ENCODE measurements at places on chromosomes 12 and 14.

- no peak for DNase-seq
Measured at GRCh38 chr12:120094485-120094884, 22.1 kb downstream of the RAB35 start.

GRCh38 chr14:49924852-49925251 is 32.0 kb downstream of the ARF6 start:
- DNase-seq: no peak

- no peak for DNase-seq
Measured at GRCh38 chr14:74459976-74460375, 33.1 kb downstream of the NPC2 start.

- DNase-seq: no peak
Measured at GRCh38 chr12:99157946-99158345, 489.6 kb upstream of the GARIN6 start.

DNA sequence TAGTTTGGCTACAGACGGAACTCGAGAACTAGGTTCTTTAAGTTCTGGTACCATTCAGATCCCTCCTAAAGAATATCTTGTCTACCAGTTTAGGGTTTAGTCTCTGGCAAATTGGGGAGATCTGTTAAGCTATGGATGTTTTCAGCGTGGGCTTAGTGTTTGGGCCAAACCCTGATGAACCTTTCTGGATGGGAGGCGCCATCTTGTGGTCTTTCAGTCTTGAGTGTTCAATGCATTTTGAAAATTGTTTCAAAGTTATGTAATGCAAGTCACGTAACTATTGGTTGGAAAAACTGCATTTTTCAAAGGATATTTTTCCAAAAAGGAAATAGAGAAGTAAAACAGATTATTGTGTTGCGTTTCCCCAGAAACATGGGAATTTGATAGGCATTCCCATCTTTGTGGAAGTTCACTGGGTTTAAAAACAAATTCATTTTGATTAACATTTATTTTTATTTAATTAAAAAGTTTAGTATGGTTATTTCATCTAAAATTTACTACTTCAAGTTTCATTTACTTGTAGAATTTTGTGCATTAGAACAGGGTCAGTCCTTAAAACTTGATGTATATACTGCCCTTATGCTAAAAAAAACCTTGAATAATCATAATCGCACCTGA is 169.0 kb downstream of the PRIMA1 start:
- peak; percentile 29 for DNase-seq

DNA sequence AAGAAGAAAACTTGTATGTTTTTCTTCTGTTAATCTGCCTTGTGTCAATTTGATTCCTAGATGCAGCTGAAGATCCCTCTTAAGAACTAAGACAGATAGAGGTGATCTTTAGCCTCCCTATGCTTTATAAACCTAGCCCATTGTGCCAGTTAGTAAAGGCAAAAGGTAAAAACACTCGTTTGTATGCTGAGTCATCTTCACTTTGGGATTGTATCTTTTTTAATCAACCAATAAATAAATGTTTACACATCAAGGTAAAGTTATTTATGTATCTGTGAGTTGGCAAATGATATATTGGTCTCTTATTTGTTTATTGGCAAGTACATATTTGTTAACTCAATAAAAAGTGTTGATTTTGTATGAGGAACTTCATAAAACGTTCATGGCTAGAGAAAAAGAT is 165.9 kb upstream of the AMIGO2 start:
- DNase-seq: no peak

DNA sequence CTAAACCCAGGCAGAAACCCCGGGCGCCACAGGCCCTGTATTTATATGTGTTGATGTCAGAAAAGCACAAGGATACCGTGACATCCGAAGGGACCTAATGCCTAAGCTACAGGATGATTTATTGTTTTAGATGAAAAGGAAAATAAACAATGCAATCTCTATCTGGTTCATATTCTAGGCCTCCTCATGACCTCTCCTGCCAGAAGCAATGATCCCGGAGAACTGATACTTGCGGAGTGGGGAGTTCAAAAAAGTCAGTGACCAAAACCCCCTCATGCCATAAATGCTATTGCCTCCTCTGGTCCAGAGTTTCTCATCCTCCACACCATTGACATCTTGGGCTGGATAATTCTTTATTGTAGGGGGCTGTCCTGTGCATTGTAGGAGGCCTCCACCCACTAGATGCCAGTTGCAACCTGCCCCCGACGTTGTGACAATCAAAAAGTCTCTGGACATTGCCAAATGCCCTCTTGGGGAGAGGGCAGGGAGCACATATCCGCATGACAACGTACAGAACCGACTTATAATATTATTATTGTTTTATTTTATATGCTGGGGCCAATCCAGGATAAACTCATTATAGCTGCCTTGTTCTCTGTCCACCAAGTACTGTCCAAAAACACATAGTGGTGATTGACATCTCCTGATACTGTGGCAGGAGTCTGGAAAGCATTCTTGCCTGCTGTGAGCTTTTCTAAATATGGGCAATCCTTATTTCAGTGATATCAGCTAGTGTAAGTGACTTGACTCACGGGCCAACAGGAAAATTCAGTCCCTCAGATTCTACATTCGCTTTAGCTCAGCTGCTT is 1.1 kb upstream of the CSRP2 start:
- no peak for DNase-seq

DNA sequence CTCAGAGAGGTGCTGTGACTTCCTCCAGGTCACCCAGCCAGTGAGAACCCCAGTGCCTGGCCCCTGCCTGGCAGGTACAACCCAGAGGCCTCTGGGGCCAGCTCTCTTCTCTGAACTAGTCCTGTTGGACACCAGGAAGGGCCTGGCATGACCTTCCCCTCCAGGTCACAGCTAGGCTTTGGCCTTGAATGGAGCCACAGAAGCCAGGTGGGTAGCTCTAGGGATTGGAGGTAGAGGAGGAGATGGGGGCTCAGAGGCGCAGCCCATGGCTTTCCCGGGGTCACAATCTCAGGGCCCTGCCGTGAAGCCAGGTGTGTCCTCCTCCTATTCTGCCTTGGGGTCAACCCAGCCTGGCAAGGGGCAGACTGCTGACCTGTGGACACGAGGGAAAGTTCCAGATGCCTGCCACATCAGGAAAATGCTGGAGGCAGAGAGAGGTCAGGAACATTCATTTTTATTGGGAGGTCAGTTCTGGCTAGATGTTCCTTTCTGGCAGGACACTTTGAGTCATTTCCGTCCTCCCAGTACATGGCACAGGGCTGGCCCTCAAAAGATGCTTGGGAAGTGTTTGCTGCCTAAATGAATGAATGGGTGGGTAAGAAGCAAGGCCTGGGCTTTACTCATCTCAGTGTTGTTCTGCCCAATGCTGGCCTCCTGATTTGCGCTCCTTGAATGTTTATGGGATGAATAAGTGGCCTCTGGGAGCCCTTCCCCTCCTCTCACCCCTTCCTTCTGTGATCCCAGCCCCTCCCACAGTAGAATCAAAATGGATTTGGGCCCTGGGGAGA is 25.4 kb downstream of the FAM222A start:
- DNase-seq: no peak

Data from KG1 (cell line).